Activated T-cell treated with anti-CD3 and anti-CD28 coated beads, Interleukin-2, amount 50 U/mL, for 1 hour (primary cell): ENCODE measurements at places on chromosomes 2 and 18.

DNA sequence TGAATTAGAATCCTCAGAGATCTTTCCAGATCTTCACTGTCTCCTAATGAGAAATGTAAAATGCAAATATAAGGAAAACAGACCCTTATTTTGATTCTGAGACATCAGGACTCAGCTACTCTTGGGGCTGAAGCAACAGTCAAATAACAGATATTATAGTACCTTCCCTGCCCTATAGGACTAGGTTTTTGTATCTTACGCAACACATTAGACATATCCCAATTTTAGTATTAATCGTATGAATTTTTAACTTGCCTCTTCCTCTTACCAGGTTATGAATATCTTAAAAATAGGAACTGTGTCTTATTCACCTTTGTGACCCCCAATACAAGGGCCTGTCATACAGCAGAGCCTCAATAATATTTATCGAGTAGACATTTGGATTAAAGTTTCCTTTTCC, 12.0 kb upstream of the SLC25A52 start:
- no peak for DNase-seq

DNA sequence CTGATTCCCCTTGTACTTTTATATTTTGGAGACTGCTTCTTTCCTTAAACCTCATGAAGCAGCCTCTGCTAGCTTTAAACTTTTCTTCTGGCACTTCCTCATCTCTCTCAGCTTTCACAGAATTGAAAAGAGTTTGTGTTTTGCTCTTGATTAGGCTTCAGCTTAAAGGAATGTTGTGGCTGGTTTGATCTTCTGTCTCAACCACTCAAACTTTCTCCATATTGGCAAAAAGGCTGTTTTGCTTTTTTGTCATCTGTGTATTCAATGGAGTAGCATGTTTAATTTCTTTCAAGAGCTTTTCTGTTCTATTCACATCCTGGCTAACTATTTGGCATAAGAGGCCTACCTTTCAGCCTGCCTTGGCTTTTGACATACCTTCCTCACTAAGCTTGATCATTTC, 36.3 kb upstream of the MSTN start:
- no peak for DNase-seq

DNA sequence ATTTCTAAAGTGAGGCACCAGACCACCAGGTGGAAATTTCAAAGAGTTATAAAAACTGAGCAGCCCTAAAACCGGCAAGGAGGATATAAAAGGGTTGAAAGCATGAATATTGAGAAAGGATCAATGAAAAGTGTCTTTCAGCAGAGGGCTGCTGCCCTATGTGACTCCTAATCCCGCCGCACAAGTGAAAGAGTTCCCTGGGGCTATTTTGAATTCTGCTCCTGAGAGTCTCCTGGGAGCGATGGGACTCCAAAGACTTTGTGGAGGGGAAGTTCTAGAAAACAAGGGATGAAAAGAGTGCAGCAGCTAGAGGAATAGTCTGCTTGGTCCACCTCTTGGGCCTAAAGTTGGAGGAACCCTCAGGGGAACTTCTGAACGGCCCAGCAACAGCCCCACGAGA, 205.2 kb downstream of the SP3 start:
- no peak for DNase-seq

DNA sequence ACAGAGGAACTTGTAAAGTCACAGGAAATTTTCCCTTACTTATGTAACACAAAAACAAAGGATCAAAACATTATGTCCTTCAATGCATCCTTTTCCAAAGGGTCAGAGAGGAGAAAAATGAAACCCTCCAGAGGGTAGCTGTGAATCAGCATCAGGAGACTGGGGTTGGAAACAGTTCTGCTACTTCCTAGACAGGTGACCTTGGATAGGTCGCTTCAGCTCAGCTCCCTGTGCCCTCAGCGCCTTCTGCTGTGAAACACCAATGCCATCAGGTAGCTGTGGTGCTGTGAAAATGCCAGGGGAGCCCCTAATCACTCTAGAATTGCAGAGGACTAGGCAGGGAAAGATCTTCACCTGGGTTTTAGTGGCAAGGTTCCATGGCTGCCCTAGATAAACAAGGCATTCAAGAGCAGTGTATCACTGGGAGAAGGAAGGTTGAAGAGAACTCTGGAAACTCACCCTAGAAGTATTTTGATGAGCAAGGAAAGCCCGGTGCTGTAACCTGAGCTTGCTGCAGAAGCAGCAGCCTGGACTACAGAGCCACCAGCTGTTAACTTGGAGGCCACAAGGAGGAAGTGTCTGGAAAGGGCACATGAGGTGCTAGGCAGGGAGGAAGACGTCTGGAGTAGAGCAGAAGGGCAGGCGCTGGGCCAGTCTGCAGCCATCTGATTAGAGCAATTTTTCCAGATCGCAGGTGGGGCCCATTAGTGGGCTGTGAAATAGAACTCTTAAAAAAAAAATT, 100.7 kb upstream of the MCFD2 start:
- DNase-seq: no peak

DNA sequence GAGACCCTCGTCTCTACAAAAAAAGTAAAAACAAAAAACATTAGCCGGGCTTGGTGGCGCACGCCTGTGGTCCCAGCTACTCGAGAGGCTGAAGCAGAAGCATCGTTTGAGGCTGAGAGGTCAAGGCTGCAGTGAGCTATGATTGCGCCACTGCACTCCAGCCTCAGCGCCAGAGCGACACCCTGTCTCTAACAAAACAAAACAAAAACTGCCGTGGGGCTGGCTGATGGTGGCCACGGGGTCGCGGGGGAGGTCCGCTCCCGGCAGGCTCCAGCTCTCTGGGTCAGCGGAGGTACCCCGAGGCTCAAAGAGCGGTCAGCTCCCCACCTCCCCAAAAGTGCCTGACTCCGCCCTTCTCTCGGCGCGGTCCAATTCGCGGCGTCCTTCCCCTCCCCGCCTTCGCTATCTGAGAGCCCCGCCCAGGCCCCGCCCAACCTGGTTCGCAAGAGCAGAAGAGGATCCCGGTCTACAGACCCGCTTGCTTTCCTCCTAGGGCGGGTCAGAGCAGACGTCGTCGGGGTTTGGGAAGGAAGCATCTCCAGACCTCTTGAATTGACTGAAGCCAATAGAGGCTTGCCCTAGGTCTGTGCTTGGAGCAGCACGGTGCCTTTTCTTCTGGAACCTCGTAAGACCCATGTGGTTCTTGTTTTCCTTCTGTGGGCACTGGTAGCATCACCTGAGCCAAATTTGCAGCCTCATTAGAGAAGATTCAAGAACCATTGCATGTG, 7.8 kb downstream of the RAX start:
- DNase-seq: no peak

- no peak for DNase-seq
Observed at GRCh38 chr2:96505231-96505889, at the start of gene NEURL3. Gene NEURL3 (minus strand): TSS chr2:96505357. CDS start chr2:96505286, 71 bp downstream.

DNA sequence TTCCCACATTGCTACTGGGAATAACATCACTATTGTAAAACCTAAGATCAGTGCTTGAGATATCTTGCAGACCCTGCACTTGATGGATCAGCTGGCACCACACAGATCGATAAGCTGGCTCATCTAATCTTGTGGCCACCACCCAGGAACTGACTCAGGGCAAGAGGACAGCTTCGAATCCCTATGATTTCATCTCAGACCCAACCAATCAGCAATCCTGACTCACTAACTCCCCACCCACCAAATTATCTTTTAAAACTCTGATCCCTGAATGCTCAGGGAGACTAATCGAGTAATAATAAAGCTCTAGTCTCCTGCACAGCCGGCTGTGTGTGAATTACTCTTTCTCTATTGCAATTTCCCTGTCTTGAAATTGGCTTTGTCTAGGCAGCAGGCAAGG, 11.3 kb upstream of the TEX44 start:
- no peak for DNase-seq

- no peak for DNase-seq
Observed at GRCh38 chr2:141900826-141901225, 230.0 kb downstream of the LRP1B start.
